ENCODE measurements at places on chromosomes 7 and 10.

- no peak for DNase-seq
Measured at GRCh38 chr10:17062955-17063484, 66.6 kb downstream of the CUBN start.

DNA sequence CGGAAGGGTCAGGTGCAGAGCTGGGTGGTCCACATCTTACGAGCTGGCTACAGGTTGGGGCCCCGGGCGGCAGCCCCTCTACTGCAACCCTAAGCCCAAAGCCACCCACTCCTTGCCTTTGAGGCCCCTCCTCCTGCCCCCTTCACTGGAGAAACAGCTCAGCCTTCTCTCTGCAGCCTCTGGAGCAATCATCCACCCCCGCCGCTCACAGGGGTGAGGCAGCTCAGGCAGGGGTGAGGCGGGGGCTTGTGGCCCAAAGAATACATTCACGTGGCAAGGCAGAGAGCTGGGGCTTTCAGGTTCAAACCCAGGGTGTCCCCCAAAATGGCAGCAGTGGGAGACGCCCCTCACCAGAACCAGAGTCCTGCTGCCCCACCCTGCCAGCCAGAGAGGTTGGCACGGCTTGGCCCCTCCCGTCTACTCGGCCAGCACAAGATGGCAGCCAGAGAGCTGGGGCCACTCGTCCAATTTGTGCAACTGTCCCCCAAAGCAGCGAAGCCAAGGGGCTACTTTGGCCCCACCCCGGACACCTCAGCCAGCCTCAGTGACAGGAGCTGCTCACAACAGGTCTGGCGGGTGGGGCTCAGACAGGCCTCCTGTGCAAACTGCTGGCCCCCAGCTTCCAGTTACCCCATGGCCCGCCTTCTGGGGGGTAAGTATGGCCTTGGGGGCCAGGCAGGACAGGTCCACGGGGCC, 7.2 kb downstream of the GNB2 start:
- peak; percentile 5 for DNase-seq

- no peak for DNase-seq
Measured at GRCh38 chr7:134888141-134888740, 98.1 kb upstream of the AGBL3 start.

DNA sequence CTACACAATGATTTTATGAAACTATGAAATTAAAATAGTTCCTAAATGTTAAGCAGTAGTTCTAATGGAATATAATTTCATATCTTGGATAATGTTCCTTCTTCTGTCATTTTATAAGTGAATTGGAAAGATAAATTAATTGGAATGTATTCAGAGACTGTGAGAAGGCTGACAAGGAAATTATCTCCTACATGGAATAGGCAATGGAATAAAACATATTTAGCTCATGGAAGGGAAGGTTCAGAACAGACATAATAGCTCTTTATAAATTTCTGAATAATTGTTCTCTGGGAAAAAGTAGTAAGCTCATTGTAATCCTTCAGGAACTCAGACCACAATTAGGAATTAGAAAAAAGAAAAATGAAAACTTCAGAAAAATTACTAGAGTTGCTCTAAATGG, 1172.3 kb upstream of the SORCS1 start:
- DNase-seq: no peak

DNA sequence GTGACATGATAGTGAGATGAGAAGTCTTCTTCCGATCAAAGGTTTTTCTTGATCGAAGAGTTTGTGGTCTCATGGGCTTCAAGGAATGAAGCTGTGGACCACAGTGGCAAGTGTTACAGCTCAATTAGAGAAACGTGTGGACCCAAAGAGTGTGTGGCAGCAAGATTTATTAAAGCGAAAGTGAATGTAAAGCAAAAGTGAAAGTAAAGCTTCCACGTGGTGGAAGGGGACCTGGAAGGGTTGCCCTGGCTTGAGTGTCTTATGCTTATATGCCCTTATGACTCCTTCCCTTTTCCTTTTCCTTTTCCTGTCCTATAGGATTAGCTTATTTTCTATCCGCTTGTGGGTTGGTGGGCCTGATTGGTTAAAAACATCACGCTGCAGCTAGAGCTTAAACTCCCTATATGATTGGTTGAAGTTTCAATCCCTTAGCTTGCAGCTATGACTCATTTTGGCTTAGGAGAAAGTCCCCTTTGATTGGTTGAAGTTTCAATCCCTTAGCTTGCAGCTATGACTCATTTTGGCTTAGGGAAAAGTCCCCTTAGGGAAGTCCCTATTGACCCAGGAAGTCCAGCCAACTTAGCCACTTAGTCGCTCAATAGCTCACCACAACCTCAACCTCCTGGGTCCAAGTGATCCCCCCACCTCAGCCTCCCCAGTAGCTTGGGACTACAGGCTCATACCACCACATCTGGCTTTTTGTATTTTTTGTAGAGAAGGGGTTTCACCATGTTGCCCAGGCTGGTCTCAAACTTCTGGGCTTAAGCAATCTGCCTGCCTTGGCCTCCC, 34.7 kb downstream of the MRPS24 start:
- DNase-seq: no peak

DNA sequence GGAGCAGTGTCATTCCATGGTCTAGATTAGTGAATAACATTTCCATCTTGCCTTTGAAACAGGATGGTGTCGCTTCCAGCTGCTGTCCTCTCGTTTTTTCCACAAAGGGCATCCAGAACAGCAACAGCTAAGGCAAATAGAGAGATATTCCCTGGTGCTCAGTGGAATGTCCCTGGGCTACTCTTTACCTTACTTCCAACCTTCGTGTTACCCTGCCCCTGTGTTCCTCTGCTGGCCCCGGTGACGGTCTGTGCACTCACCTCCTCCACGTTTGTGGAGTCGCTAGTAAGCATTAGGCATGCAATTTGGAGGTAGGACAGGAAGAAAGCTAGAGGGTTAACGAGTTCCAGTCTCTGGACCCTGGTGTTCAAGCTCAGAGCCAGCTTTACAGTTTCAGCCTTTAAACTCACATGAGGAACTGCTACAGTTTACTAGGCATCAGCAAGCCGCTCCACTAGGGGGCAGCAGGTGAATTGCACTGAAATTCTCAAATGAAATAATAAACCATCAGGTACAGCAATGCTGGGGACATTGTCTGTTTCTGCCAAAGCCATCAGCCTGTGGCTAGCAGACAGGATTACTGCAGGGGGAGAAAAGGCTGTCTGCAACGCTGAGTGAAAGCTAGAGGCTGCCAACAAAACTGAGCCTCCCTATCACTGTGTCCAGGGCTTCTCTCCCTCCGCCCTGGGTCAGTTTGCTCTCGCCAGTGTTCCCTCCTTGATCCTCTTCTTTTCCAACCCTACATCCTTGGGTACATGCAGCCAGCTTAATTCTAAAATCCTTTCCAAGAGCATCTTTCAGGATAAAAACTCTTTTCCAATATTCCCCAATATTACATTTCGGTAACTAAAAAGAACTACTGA, 9.0 kb downstream of the MRPL32 start:
- DNase-seq: peak; percentile 29

GRCh38 chr10:123604506-123604905, 61.6 kb upstream of the GPR26 start:
- DNase-seq: no peak

- no peak for DNase-seq
Measured at GRCh38 chr10:123331438-123331837, 177.2 kb downstream of the BUB3 start.

GRCh38 chr7:20541608-20542349, 73.7 kb upstream of the ABCB5 start:
- DNase-seq: no peak

- DNase-seq: no peak
Measured at GRCh38 chr10:88064608-88065382, 201.4 kb downstream of the PTEN start.

DNA sequence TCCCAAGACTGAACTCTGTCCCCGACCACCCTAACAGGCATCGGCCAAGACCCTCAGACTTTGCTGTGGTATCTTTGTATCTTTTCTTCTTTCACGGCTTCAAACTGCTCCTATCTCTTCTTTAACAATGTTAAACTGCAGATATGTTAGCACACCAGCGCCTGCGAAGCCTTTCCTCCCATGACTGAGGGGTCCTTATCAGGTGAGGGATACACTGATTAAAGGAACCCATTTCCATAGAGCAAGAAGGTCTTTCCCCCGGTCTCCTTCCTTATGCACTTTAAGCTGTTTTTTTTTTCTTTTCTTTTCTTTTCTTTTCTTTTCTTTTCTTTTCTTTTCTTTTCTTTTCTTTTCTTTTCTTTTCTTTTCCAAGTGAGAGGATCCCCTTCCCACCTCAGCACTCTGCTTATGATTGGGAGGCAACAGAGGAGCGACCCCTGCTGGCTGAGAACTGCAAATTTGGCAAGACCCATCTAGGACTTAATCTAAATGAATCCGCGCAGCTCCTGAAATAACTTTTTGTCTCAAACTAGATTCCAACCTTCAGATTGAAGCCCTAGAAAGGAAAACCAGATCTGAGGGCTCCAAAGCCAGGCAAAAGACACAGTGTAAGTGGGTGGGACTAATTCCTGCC, 109.9 kb downstream of the ITGB8 start:
- DNase-seq: no peak

DNA sequence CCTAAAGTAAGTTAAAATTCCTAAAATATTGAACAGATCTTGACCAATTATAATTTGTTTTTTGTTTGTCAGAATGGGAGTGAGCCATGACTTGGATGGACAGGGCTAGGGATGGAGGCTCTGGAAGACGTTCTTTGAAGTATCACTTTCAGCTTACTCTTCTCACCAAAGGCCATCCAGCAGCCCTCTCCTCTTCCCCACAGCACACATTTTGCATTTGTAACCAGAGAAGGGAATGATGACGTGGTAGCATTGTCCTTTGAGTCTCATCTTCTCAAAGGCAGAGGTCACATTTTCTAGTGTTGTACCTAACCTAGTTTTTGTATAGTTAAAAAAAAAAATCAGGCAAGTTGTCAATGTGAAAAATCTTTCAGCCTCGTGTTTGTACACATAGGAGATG, 43.8 kb upstream of the AGR3 start:
- DNase-seq: no peak

DNA sequence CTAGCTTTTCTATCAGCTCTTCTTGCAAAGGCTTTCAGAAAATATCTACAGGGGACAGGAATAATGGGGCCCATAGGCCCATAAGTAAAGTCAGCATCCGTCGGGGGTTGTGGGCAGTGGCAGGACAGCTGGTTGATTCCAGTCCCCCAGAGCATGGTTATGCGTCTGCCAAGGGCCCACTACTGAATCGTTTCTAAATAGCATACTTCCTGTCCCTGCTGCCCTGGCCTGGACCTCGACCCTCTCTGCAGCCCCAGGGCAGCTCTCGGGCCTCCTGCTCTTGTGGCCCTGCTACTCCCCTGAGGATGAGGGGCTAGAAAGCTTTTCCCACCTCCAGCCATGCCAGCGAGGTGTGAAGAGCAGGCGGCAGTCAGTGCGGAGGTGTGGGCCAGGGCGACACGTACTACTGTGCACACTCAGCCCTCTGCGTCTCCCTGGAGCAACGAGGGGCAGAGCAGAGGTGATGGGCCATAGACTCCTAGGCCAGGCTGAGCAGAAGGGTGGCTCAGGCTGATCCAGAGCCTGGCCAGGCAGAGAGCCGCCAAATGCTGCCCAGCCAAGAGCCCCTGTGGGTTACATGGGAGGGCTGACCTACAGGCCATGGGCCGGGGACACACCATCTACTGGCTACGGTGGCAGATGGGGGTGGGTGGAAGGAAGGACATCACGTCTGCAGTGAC, 4.7 kb upstream of the OPN4 start:
- DNase-seq: no peak

GRCh38 chr7:125391921-125392320, 462.3 kb upstream of the POT1 start:
- no peak for DNase-seq

- no peak for DNase-seq
Measured at GRCh38 chr7:47314728-47315607, 266.9 kb downstream of the TNS3 start.

GRCh38 chr10:132701846-132702190, 84.1 kb downstream of the NKX6-2 start:
- DNase-seq: no peak

DNA sequence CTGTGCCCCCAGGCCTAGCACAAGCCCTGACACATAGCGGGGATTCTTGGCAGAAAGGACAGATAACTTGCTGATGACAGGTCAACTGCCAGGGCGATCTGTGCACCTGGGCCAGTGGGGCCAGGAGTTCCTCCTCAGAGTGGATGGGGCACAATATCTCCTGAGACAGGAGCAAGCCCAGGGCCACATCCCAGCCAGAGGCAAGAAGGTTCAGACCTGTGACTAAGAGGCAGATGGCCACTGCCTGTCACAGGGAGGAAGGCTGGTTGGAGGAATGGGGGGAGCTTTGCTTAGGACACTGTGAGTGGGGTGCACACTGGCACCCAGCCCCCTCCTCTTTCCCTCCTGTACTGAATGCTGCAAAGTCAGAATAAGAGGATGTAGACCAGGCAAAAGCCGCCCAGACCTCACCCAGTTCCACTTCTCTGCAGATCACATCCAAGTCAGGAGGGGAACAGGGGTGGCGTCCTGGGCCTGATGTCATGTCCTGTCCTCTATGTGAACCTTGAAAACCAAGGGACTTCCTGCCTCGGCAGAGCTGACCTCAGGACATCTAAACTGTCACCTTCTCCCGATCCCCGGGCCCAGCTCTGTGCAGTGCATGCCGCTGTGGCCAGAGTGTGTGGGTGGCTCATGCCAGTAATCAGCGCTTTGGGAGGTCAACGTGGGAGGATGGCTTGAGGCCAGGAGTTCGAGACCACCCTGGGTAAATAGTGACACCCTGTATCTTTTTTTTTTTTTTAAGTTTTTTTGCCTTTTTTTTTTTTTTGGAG, 1.3 kb downstream of the GUSB start:
- DNase-seq: peak; percentile 76

GRCh38 chr10:6314620-6315205, 112.0 kb downstream of the PFKFB3 start:
- no peak for DNase-seq

DNA sequence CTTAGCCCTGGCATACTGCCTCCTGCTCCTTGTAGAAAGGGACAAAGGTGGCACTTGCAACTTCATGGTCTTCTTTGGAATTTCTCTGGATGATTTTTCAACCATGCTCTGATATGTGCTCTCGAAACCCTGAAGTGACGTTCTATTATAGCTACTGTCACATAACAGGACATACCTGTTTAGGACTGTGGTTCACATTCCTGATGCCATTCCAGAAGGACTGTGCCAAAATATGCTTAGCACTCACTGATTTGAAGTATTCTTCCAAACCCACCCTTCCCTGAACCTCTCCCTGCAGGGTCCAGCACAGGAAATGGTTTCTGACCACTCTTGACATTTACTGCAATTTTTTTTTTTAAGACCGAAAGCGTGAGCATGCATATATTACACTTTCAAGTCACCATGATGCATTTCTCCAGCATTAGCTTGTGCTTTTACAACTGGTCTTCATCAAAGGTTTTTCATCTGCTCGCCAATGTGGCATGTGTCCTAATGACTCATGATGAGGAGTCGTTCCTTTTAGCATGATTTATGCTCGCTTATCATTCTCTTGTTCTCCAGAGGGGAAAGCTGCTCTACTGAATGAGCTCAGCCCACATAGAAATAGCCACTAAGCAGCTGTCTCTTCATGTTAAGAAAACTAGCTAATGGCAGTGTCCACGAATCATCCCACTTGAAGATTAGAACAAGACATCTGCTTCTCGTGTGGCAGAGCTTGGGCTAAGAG, 135.2 kb downstream of the ADAM12 start:
- no peak for DNase-seq
